ENCODE measurements at places on chromosomes 5 and 9. TPM values are rescaled to one million over a fixed set of nuclear protein-coding genes. Genes with fewer than 3 reads are reported as not detected.

GRCh38 chr5:103357636-103358035 is 99.1 kb downstream of the MACIR start:
- DNase-seq, result no peak

Gene UBE2QL1
- not detected for total RNA-seq

Gene ACSL6
- total RNA-seq, result not detected

DNA sequence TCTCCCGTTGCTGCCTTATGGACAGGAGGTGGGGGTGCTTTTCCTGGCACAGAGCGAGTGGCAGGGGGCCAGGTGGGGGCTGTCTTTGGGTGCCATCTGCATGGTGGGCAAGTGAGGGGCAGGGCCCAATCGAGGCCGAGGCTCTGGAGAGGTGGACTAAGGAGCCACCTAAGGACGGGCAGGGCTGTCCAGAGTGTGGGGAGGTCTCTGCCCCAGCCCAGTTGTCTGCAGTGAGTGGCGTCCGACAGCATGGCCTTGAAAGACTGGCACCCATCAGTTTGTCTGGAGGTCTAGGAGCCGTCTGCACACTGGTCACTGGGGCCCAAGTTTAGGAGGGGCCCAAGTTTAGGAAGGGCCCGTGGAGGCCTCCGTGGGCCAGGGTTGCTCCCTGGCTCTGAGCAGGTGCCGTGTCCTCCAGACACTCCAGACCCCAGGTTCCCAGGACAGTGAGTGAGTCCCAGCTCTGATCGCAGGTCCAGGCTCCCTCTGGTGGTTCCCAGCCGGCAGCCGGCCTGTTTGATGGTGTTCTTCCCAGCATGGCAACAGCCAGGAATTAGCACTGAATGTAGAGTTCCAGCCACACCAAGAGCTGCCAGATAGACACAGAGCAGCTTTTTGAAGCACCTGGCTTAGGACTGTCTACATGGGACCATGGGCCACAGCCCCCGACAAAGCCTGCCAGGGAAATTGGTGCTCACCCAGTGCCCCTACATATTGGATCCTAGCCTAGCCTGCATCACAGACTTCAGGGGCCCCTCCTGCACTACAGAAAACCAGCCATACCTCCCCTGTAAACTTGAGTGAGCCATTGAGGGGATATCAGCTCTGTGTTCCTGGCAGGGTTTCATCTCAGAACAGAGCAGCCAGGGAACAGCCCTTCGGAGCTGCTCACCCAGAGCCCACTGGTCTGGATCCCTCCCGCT is 120.9 kb downstream of the WNK2 start:
- no peak for DNase-seq

DNA sequence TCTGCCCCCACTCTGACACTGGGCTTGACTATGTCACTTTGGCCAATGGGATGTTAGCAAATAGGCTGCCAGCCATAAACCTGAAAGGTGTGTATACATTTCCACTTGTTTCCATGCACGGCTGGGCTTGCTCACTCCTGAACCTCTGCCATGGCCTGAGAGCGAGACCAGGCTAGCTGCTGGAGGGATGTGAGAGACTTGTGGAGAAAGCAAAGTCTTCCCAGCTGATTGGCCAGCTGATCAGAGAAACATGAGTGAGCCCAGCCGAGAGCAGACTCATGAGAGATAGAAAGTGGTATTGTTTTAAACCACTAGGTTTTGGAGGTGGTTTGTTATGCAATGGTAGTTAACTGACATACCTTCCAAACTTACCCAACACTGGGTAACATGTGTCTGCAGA is 13.9 kb downstream of the FAM193B start:
- no peak for DNase-seq

DNA sequence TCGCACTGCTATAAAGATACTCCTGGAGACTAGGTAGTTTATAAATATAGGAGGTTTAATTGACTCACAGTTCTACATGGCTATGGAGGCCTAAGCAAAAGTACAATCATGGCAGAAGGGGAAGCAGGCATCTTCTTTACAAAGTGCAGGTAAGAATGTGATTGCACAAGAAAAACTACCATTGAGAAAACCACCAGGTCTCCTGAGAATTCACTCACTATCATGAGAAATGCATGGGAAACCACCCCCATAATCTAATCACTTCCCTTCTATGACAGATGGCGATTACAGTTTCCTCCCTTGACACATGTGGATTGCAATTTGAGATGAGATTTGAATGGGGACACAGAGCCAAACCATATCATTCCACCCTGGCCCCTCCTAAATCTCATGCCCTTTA is 121.2 kb upstream of the ST8SIA4 start:
- no peak for DNase-seq

Gene SLC22A5
- 3.8 TPM for total RNA-seq

DNA sequence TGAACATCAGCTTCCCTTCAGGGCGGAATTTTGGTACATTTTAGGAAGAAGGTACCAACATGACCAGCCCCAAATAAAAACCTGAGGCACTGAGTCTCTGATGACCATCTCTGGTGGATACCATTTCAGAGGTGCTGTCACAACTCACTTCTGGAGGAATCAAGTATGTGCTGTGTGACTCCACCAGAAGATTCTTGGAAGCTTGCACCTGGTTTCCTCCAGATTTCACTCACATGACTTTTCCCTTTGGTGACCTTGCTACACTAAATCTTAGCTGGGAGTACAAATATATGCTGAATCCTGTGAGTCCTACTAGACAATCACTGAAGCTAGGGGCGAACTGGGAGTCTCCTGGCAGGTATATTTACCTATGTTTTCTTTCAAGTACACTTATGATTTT is 28.5 kb downstream of the ECPAS start:
- DNase-seq, result no peak

Gene C6
- not detected for total RNA-seq

GRCh38 chr5:55338810-55339243 is 31.0 kb downstream of the MTREX start:
- no peak for DNase-seq

DNA sequence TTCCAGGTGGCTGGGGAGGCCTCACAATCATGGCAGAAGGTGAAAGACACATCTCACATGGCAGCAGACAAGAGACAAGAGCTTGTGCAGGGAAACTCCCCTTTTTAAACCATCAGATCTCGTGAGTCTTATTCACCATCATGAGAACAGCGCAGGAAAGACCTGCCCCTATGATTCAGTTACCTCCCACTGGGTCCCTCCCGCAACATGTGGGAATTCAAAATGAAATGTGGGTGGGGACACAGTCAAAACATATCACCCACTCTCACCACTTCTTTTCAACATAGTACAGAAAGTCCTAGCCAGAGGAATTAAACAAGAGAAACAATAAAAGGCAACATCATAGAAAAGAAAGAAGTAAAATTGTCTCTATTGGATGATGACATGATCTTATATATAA is 223.4 kb upstream of the SLC24A2 start:
- no peak for DNase-seq

Gene ASTN2
- total RNA-seq, result 2.1 TPM

DNA sequence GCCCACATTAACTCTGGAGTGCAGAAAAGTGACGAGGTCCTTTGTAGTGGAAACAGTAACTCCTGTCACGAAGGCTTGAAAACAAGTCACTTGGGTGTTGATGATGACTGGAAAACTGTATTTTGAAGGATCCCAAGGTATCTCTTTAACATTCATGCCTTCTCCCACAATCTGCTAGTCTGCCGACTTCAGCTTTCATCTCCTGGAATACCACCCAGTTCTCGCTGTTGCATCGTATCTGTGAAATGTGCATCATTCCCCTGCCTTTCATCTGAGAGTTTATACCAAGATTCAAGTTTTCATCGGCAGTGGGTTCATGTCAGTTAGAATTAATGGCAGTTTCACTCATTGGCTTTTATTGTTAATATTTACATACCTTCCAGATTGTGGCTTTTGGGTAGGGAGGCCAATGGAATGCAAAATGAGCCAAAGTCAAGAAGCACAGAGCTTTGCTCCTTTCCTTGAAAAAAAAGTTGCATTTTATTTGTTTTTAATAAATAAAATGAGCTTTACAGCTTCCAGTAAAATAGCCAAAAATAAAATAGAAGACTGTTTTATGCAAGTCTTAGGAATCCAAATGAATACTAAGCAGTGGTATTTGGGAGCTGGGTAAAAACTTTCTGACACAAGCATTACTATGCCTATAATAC is 575.2 kb upstream of the WWC1 start:
- no peak for DNase-seq

Gene PCDHGB7
- 4.8 TPM for total RNA-seq

GRCh38 chr5:9626955-9627354 is 3.2 kb downstream of the TAS2R1 start:
- DNase-seq, result no peak

- DNase-seq, result no peak
Observed at GRCh38 chr5:115709585-115709984, 83.7 kb upstream of the TMED7 start.

Gene C9orf153
- 0.07 TPM for total RNA-seq

- peak; percentile 3 for DNase-seq
Observed at GRCh38 chr9:17531642-17532254, 47.1 kb upstream of the SH3GL2 start.

DNA sequence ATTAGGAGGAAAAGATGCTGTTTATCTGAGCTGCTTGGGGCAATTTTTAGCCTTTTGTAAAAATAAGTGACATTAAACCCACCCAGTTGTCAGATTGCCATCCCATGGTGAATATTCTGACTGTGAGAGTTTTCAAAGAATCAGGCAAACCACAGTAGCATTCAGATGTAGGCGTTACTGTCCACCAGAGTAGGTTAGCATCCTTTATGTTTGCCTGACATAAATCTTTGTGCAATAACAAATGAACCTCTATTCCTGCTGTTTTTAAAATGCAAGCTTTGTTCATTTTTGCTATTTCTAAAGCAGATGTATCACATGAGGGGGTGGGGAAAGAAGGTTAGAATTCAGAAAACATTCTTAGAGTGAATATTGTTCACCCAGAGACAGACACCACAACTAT is 427.8 kb downstream of the CDH9 start:
- no peak for DNase-seq

Gene POU5F2
- 0.46 TPM for total RNA-seq

GRCh38 chr9:20990867-20991266 is 40.6 kb downstream of the HACD4 start:
- no peak for DNase-seq

DNA sequence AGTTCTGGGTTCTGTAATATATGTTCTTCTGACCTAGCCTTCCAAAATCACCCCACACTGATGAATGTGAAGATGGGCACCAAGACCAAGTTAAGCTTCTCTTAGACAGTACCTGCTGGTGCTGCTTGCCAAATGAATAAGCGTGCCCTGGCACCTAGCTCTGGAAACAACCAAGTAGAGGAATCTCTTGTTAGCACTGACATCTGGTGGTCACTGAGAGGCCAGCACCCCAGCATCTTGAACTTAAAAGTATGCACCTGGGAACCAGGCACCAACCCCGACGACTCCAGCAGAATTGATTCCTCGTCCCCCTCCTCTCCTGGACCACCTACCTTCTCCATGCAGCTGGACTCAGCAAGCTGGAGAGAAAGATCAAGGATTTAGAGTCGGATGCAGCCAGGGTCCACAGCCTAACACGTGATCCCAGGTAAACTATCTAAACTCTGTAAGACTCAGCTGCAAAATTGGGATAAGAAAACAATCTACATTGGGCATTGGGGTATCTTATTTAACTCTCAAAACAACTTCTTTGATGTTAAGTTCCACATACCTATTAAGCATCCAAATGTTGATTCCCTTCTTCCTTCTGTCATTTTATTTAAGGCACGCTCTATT is 89.8 kb downstream of the SLC1A3 start:
- DNase-seq, result peak; percentile 26

DNA sequence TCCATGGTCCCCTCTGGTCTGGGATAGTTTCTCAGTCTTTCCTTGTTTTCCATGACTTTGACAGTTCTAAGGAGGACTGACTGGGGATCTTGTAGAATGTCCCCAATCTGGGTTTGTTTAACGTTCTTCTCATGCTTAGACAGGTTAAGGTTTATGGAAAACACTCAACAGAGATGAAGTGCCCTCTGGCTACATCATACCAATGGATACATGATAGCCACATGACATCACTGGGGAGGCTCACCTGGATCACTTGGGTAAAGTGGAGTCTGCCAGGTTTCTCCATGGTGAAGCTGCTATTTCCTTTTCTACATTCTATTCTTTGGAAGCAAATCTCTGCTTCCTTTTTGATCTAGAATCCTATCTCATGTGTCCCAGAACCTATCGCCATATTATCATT is 23.8 kb upstream of the ALDH1B1 start:
- no peak for DNase-seq

DNA sequence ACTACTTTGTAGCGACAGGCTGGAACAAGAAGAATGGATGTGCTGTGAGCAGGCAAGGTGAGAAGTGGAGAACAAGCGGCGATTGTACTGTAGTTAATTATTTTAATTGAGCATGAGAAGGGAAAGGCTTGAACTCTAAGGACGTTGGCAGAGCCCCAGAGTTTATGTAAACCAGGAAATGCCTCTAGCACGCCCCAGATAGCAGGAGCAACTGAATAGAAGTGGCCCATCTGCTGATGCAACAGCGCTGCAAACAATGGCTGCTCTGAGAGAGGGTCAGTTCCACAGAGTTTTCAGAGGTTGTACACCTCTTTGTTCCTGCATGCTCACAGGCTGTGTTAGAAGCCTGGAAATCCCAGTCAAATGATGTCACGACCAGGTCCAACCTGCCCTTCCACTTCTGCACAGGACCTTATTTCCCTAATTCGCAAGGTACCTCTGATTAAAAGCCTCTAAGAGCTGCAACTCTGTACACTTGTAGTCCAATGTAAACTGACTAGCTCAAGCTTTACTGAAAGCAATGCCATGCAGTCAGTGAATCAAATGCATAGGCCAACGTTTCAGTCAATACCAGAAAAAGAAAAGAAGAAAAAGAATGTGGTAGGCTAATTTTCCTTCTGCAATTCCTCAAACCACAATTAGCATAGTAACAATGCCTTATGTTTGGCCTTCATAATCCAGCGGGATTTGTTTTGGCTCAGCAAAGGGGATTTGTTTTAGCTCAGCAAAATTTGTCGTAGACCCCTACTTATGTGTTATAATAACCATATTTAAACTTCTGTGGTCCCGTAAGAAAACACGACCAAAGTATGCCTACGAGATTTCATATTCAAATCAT is 119.6 kb upstream of the RETREG1 start:
- peak; percentile 61 for DNase-seq

Gene PPP3R2
- not detected for total RNA-seq

Gene SPATA9
- 0.11 TPM for total RNA-seq

Gene KCNV2
- total RNA-seq, result not detected

DNA sequence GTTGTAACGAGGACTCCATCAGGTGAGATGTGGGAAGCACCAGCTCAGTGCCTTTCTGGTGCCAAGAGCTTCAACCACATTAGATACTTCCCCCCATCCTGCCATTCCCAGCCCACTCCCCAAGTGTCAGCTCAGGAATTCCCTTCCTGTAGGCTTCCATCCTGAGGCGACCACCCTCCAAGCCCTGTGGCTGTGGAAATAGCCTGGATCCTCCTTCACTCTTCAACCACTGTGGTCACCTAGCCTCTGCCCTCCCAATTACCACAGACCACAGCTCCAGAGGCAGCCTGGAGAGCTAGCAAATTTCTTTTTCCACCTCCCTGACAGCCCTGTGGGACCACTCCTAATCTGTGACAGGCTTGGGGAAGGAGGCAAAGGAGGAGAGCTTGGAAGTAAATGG is 219.8 kb upstream of the MAP3K1 start:
- DNase-seq, result no peak

Data from pulmonary artery endothelial cell (primary cell).